ENCODE measurements at places on chromosomes 1 and 21.

GRCh38 chr1:230797376-230797920 is 50.3 kb downstream of the CAPN9 start:
- no peak for DNase-seq

GRCh38 chr1:54506594-54506993 is 41.4 kb upstream of the ACOT11 start:
- DNase-seq = no peak

- DNase-seq = no peak
Measured at GRCh38 chr1:170823120-170823519, 112.2 kb upstream of the MROH9 start.

GRCh38 chr1:235022981-235023710 is 105.5 kb downstream of the TOMM20 start:
- DNase-seq = no peak

- DNase-seq = no peak
Measured at GRCh38 chr1:236081546-236082227, 16.8 kb upstream of the NID1 start.

DNA sequence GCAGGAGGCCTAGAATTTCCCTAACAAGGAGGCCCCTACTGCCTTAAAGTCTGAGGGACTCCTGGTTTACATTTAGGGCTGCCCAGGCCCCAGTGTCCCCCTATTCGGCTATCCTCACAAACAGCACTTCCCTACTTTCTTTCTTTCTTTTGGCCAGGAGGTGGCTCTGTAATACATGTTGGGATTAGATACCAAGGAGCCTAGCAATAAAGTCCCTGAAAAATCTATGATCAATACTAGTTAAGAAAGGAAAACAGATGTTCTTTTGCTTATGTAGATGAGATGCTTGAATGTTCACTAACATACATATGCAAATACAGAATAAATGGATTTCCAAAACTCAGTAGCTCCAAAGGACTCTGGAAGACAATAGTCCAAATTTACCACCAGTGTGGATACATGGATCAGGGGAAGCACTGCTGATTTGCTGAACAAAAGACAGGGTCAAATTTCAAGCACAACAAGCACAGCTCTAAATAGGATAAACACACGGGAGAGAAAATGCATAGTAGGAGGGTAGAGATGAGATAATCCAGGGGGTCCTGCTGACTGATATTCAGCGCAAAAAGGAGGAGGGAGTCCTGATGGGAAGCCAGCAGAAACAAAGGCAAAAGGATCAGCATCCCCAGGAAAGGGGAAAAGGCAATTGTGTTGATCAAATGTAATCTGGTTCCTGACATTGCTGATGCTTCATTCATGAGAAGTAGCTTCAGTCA is 240.0 kb downstream of the NUF2 start:
- no peak for DNase-seq

- DNase-seq = no peak
Measured at GRCh38 chr21:14046401-14046800, 164.4 kb downstream of the LIPI start.

DNA sequence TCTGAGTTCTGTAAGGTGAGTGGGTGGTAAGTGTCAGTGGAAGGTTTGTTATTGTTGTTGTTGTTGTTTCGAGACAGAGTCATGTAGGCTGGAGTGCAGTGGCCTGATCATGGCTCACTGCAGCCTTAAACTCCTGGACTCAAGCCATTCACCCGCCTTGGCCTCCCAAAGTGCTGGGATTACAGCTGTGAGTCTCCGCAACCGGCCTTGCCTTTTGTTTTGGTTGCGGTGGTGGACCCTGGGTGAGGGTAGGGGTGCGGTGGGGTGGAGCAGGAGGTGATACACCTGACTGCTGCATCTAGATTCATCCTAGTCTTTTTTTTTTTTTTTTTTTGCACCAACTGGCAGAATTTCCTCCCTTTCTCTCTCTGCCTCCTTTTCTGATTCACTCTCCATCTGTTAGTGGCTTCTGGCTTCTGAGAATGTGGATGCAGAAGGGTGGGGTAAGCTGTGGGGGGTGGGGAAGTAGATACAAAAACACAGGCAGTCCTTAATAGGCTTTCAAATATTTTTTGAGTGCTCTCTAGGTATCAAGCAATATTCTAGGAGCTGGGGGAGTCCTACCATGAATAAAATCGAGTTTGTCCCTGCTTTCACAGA is 4.6 kb upstream of the GMEB1 start:
- no peak for DNase-seq

DNA sequence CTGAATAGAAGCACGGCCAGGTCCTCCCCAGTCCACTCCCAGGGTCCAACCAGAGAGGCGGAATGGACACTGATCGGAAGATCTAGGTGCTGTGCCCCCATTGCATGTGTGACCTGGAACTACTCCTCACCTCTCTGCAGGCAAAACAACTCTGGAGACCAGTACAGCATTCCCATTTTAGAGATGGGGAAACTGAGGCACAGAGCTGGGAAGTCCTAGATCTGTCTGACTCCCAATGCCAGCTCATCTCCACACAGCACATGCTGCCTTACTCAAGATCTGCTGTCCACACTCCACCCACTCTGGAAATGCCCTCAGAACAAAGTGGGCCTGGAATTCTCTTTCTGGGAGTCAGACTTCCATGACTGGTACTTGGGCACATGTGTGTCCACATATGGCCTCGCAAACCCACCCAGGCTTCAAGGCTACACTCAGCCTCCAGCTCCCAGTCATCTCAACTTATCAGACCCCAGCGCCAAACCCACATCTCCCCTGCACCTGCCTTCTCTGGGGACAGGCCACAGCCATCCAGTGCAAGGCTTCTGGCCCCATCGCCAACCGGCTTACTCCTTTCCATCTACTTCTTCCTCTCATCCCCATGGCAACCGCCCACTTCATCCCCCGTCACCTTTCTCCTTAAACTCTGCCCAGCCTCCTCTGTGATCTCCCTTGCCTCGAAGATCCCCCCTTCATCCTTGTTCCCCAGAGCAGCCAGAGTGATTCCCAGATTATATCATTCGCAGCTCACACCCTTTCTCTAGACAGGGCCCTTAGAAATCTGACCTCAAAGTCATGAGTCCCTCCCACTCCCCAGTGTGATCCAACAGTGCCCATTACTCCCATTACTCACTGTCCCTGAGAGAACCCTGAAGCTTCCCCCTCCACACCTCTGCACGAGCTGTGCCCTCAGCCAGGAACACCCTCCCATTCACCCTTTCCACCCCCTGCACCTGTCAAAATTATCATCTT is 2.7 kb downstream of the COL8A2 start:
- no peak for DNase-seq
